ENCODE measurements at places on chromosomes 1 and 21. TPM values are rescaled to one million over a fixed set of nuclear protein-coding genes. Genes with fewer than 3 reads are reported as not detected.

TBX19 gene
- total RNA-seq, result 1.8 TPM

DNA sequence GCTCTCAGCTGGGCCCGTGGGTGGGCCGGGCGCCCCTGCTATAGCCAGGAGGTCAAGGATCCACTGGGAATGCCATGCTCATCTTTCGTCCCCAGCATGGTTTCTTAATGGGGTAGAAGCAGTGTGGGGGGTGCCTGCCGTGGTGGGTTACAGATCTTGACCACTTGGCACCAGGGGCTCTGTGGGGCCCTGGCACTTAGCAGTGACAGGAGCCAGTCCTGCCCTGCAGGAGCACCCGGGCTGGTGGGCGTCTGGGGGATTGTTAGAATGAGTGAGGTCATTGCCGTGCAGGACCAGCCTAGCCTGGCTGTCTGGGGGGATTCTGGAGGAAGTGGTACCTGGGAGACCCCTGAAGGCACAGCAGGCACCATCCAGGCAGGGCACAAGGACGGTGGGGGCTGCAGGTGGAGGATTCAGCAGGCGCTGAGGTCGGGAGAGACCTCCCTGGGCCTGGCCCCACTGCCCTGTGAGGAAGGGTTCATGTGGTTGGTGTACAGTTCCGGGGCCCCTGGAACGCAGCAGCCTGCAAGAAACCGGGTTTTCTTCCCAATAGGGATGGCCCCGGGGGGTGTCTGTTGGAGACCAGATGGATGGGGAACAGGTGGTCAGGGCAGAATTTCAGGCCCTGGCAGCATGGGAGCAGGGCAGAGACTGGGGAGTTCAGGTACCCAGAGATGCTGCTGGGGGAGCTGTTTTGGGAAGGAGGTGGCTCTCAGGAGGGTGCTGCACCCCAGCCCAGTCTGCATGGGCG, 4.8 kb downstream of the AIRE start:
- no peak for DNase-seq

GRCh38 chr1:54227091-54227602, 27.2 kb downstream of the MRPL37 start:
- DNase-seq, result peak; percentile 81

DNA sequence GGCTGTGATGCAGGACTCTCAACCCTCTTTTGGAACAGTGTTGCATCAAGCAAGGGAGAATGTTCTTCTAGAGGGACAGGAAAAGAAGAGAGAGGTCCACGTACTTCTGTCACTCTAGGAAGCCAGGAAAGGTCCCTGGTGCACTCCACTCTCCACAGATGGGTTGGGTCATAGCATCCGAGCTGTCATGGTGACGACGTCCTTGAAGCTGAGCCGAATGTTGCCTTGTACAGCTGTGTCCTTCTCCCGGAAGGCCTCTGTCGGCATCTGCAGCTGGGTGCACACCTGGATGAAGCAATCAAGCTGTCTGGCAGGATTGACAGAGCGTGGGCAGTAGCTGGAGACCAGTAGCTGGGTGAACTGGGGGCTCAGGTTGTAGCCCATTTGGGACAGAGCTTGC, 12.5 kb downstream of the MDM4 start:
- DNase-seq, result no peak

DNA sequence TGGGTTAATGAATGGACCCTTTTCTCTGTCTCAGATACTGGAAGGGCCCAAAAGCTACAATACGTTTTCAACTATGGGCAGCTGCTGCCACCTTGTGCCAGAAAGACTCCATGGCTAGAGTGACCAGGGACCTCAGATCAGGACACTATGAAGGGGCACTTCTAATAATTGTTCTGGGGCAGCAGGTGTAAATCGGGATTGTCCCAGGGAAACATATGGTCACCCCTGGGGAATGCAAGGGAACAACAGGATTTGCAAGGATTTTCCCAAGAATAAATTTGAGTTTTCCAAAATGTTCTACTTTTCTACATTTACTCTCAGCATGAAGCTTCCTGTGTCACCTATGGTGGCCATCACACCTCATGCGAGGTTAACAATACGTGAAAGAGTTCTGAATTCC, 12.0 kb upstream of the FCAMR start:
- DNase-seq, result no peak

PRUNE1 gene
- total RNA-seq, result 15.5 TPM

GRCh38 chr1:224805889-224806288, 123.6 kb upstream of the DNAH14 start:
- DNase-seq, result no peak

GRCh38 chr1:169009666-169010065, 96.8 kb upstream of the ATP1B1 start:
- DNase-seq, result no peak

- DNase-seq, result no peak
These were observed 35.7 kb upstream of the SIM2 start for GRCh38 chr21:36663033-36663855.

DNA sequence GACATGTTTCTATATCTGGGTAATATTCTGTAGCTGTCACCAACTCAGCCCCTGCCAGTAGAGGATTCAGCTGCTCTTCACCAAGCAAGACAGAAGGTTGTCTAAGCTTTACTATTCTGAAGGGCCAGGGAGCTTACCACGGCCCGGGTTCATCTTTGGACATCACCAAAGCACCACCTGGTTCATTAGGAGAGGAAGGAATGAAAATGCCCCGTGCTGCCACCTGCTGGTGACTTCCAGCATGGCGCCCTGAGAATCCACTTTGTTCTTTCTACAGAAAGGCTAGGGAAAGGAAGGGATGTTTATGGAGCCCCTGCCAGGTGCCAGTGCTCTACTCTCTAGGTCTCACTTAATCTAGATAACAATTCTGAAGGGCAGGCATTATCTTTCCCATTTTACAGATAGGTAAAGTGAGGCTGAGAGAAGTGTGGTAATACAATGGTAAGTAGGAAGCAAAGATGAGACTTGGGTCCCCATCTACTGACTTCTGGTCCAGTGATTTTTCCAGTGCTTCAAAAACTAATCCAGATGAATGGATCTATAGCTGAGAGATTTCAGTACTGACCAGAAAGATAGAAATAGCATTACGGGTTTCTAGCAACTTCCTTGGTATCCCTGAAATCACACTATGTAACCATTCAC, 79.5 kb downstream of the BEND5 start:
- DNase-seq, result peak; percentile 89

GRCh38 chr1:53303243-53303642, 24.6 kb downstream of the LRP8 start:
- DNase-seq, result no peak

- no peak for DNase-seq
These were observed 146.4 kb downstream of the LRIG2 start for GRCh38 chr1:113219377-113219776.

- DNase-seq, result peak; percentile 74
These were observed 8.7 kb downstream of the WNT3A start for GRCh38 chr1:228015276-228016180.

- DNase-seq, result no peak
These were observed 110.3 kb downstream of the MRPL39 start for GRCh38 chr21:25496825-25497482.

TNNI3K gene
- 5.2 TPM for total RNA-seq

DNA sequence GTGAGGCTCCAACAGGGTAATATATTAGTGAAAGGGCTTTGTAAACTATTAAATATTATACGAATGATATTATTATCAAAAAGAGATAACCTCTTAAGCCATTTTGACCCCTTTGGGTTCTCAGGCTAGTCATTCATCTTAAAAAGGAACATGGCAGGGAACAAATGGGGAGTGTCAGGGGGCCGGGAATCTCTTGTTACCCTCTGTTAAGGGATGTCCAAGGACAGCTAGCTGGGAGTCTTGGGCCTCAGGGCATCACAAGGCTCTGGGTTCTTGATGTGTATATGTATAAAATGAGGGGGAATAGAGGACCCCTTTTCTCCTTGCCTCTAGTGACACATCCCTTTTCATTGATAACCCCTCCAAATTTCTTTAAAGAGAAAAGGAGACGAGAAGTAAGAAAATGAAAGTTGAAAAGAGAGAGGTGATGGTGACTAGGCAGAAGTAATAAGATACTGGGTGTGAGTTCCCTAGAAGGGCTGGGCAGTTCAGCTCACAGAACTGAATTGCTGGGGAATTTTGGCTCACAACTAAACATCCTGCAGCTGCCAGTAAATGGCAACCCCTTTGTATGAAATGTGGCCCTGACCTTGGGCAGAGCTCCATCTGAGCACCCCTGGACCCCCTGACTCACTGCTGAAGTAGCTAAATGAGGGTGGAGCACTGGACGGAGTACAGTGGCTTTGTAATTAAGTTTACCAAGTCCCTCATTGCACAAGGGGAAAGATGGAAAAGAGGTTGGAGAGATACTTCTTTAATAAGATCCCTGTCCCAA, 20.0 kb upstream of the ZNF326 start:
- DNase-seq, result no peak

DNA sequence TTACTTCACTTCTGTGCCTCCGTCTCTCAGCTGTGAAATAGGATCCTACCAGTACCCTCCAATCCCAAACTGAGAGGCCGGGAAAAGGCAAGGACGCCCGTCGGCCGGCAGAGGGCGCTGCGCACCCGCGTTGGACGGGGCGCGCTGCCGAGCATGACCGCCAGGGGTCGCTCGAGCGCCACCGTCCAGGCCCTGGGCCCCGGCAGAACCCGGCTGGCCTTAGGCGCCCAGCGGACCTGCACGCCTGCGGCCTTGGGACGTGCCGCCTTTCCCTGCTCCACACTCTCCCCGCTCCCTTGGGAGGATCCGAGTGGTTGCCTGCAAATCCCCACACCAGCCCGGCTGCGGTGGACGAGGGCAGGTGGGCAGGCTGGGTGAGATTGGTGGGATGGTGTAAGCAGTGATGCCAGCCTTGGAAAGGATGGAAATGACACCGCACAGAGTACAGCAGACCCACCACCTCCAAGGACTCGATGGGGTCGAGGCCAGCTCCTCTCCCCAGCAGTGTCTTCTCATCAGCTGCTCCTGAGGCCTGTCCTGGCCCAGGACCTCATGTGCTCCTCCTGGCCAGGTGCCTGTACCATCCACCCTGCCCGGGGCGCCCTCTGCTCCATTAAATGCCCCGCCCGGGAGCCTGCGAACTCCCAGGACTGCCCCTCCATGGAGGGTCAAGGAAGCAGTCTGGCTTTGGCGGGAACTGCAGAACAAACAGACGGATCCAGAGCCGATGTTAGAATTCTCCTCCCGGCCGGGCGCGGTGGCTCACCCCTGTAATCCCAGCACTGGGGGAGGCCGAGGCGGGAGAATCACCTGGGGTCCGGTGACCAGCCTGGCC, 47.4 kb upstream of the LBR start:
- DNase-seq, result peak; percentile 90

GRCh38 chr1:11059155-11059967, 457 bp downstream of the SRM start:
- peak; percentile 76 for DNase-seq

MX2 gene
- total RNA-seq, result 17.6 TPM

DNA sequence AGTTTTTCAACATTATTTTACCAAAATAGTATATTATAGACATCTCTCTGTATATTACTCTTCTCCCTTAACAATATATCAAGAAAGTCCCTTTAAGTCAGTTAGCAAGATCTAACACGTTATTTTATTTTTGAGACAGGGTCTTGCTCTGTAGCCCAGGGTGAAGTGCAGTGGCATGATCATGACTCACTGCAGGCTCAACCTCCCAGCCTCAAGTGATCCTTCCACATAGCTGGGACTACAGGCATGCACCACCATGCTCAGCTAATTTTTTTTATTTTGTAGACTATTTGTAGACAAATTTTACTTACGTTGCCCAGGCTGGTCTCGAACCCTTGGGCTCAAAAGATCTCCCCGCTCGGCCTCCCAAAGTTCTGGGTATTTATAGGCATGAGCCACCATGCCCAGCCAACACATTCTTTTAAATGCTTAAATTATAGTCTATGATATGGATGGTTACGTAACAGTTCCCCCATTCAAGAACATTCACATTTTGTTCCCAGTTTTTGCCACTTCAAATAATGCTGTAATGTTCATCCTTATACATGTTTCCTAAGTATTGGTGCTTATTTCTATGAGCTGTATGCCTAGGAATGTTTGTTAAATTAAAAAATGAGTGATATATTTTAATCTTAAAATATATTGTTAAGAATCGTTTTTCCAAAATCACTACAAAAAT, 70.4 kb downstream of the TUT4 start:
- DNase-seq, result no peak

OR2T11 gene
- not detected for total RNA-seq

GRCh38 chr1:201061049-201061448, 37.5 kb upstream of the KIF21B start:
- no peak for DNase-seq

GRCh38 chr1:161994175-161994668, 29.4 kb downstream of the OLFML2B start:
- DNase-seq, result peak; percentile 94

GRCh38 chr1:180065408-180065807, 89.3 kb upstream of the QSOX1 start:
- DNase-seq, result no peak

- no peak for DNase-seq
These were observed 19.4 kb upstream of the KCNE1 start for GRCh38 chr21:34531399-34531798.

GRCh38 chr1:58782178-58783089, 1.4 kb downstream of the JUN start:
- peak; percentile 89 for DNase-seq

SLC9C2 gene
- not detected for total RNA-seq

FMO2 gene
- 42.3 TPM for total RNA-seq

GRCh38 chr1:58997060-58997411, 213.2 kb upstream of the JUN start:
- no peak for DNase-seq

GRCh38 chr1:153345187-153346076, 3.2 kb downstream of the PGLYRP4 start:
- DNase-seq, result no peak

- DNase-seq, result no peak
These were observed 896 bp downstream of the LYSMD1 start for GRCh38 chr1:151164732-151165280.
